ENCODE measurements at places on chromosomes 1 and 21.

DNA sequence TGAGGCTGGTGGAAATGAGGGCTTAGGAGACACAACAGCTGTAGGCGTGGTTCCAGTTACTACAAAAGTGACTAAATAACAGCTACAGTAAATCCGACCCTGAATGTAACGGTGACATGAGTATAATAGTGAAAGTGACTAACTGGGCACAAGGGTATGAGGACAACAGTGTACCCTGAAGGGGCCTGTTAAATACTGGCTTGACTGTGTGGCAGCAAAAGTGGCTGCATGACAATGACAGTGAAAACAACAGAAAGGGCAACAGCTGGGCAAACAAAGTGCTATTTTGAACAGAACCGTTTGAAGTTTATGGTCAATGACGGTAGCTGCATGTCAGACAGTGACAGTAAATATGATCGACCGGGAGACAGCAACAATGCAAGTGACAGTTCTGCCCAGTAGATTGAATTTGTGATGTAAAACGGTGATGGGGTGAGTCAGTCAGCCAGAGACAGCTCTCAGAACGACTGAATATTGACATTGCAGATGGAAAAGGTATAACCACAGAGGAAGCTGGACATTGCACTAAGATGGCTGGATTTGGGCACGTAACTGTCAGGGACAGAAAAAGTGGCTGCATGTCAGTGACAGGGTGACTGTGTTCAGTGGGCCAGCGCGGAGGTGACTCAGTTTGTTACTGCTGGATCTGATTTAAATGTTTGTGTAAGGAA, 1.2 kb upstream of the ZBTB40 start:
- no peak for DNase-seq

- no peak for DNase-seq
These were observed 57.1 kb upstream of the SLFNL1 start for GRCh38 chr1:41078616-41079015.

- no peak for DNase-seq
These were observed 133.7 kb downstream of the DMRTA2 start for GRCh38 chr1:50289495-50289894.

DNA sequence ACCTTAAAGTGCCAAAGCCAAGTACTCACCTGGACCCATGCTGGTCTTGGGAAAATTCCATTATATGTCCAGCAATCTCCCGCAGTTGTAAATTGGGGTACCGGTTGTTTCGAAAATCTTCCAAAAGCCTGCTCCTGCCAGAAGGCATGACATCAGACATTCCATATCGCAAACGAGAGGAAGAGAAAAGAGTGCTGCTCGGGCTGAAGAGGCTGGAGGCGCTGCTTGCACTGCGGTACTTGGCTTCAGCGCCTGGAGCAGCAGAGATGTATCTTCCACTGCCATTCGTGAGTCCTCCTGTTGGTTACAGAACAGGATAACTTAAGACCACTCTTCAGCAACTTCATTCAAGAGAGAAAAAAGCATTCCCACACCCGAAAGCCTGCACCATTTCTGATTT, 45.1 kb upstream of the SDC3 start:
- no peak for DNase-seq

GRCh38 chr1:111184663-111185062, 15.8 kb downstream of the DENND2D start:
- DNase-seq = no peak

All from central memory CD8-positive, alpha-beta T cell (primary cell).